ENCODE measurements at places on chromosomes 5 and 9.

DNA sequence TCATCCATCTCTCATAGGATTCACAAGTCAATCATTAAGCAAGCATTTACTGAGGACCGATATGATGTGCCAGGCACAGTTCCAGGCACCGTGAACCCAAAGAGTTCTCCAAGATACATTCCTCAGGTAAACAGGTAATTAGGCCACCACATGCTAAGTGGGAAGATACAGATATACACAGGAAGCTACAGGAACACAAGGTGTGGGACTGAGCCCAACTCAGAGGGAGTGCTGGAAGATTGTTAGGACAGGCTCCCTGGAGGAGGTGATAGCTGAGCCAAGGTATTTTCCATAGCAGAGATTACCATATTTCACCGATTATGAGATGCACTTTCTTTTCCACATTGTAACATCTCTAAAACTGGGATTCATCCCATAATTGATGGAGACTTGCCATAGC, 31.4 kb upstream of the RAI14 start:
- no peak for DNase-seq

DNA sequence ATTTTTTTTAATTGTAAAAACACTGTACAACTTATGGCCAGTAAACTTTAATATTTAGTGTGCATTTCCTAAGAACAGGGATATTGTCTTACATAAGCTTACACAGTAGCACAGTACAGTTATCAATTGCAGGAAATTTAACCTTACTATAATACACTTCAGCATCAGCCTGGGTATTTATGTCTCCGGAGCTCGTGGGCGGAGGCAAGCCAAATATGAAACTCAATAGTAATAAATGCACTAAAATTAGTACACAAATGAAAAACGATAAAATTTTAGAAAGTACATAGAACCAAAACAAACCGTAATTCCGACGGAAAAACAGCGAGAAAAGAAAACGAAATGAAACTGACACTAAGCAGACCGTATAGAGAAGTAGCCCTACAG, 91.2 kb downstream of the ANXA2R start:
- DNase-seq: no peak

DNA sequence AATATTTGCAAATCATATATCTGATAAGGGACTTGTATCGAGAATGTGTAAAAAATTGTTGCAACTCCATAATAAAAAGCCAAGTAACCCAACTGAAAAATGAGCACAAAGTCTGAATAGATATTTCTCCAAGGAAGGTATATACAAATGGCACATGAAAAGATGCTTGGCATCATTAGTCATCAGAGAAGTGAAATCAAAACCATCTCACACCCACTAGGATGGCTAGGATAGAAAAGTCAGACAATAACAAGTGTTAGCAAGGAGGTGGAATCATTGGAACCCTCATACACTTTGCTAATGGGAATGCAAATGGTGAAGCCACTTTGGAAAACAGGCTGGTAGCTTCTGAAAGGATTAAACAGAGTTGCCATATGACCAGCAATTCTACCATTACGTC, 182.7 kb downstream of the ERCC6L2 start:
- no peak for DNase-seq

GRCh38 chr9:131755541-131756198, 15.8 kb upstream of the RAPGEF1 start:
- DNase-seq: peak; percentile 46

- DNase-seq: no peak
Measured at GRCh38 chr9:77218612-77219011, 41.3 kb downstream of the VPS13A start.

DNA sequence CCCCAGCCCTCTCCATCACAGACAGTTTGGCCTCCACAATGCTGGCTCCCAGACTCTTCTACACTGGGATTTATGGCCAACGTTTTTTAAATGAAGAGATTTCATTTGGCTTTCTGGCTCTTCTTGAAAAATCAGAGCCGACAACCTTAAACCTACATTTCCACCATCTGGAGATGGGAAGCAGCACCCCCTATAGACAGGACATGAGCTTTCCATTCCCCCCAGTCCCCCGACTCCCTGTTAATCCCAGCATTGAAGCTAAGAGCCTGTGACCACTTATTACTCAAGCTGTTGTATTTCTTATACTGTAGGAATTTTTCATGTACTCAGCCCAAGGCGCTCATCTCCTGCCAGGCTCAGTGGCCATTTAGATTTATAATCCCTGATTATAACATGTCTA, 34.0 kb upstream of the AFAP1L1 start:
- no peak for DNase-seq

- no peak for DNase-seq
Measured at GRCh38 chr5:54832045-54832444, 153.3 kb downstream of the ESM1 start.

GRCh38 chr9:95920017-95920416, 44.5 kb downstream of the ERCC6L2 start:
- no peak for DNase-seq

GRCh38 chr5:170571875-170572852, 68.3 kb downstream of the KCNIP1 start:
- DNase-seq: no peak

GRCh38 chr5:171601266-171601881, 181.9 kb downstream of the FGF18 start:
- no peak for DNase-seq

GRCh38 chr9:105188746-105189145, 55.7 kb upstream of the SLC44A1 start:
- no peak for DNase-seq

- no peak for DNase-seq
Measured at GRCh38 chr9:129094387-129095169, 13.7 kb downstream of the DOLPP1 start.

- no peak for DNase-seq
Measured at GRCh38 chr5:95631255-95631958, 11.5 kb downstream of the GPR150 start.

- no peak for DNase-seq
Measured at GRCh38 chr9:127979333-127980059, 1.3 kb downstream of the EEIG1 start.

- DNase-seq: no peak
Measured at GRCh38 chr9:90735952-90736351, 65.7 kb upstream of the SYK start.

- DNase-seq: no peak
Measured at GRCh38 chr5:31148959-31149475, 44.5 kb upstream of the CDH6 start.

DNA sequence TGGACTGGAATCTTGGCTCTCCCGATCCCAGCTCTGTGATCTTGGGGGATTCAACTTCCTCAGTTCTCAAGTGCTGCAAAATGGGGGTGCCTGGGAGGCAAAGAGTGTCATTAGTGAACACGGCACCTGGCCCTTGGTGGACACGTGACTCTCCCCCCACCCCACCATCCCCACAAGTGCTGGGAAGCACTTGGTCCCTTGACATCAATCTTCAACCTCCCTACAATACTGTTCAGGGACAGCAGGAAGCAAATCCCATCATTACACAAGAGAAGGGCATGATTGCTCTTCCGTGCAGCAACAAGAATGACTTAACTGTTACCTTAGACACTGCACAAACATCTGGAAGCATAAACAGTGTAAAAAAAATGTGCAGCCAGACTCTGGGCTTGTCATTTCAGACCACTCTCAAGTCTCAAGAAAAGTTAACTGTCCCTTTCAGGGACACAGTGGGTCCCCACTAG, 61.4 kb downstream of the PSMB7 start:
- DNase-seq: no peak

- no peak for DNase-seq
Measured at GRCh38 chr9:74500584-74500924, 3.4 kb downstream of the RORB start.

GRCh38 chr5:35745660-35746059, 111.0 kb upstream of the IL7R start:
- DNase-seq: no peak

DNA sequence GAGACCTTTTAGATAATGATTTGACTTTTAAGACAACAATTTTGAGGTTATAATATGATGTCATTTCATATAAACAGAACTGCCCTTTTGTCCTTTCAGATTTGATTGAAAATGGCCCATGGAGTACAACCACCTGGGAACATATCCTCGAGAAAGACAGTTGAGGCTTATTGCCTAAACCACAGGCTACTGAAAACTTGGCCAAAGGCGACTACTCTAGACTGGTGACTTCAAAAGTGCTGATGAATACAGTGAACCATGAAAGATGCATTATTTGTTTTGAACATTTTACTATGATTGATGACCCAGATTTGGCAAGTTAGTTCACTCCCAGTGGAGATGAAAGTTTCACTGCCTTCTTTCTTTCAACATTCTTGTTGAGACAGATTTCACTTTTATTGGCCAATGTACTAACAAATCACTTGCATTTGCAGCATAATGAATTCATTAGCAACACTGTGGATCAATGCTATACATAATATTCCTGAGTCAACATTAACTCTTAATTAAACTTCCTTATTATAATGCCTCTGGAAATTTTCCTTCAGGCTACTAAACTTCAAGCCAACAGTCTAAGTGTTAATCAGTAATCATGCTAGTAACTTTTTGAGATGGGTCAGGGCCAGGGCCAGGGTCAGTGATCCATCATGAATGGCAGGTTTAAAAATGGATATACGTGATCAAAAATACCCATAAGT, 480.3 kb downstream of the RAB3C start:
- DNase-seq: no peak

DNA sequence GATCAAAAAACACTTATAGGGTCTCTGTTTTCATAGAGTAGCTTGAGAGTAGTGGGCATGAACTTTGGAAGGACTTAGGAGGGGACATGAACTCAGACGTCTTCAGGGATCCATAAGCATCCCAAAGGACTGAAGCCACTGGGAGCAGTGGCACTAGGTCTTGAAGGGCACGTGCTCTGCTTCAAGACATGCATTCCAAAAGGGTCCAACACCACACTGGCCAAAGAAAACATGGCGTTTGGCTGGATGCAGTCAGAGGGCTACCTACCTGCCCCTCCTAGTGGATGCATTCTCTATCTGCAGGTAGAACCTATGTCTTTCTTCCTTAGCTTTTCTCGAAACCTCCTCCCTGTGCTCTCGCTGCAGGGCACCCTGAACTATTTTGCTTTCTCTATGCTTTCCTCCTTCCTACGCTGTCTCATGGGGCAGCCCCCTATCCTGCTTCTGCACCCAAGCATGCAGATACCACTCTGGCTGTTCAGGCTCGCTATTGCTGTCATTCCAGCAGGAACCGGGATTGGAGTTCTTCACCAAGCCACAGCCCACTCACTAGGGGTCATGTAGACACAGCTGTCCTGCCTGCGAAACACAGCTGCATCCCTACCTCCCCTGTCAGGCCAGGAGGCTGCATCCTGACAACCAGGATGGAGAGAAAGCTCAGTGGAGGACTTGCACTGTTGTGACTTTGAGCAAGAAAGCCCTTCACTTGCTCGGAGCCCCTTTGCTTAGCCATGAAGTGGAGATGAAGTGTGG, 11.9 kb downstream of the FAM240B start:
- DNase-seq: no peak

- no peak for DNase-seq
Measured at GRCh38 chr9:136980669-136981478, 1.9 kb upstream of the LCNL1 start.
